ENCODE measurements at places on chromosomes 5 and 9. TPM values are rescaled to one million over a fixed set of nuclear protein-coding genes. Genes with fewer than 3 reads are reported as not detected.

DNA sequence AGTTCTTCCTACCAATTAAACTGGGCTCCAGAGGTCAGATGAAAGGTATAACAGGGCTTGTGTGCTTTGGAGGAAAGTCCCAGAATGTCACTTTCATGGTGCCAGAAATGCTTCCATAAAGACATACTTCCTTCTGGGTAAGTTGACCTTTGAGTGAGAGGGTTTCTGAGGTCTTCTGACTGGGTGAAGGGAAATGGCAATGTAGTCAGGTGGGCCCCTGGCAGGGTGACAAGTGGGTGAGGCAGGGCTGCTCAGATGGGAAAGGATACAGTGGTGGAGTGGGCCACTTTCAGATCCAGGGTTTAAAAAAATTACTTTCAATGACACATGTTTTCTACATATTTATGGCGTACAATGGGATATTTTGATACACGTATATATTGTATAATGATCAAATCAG, 136.5 kb upstream of the PITX1 start:
- DNase-seq: no peak

DNA sequence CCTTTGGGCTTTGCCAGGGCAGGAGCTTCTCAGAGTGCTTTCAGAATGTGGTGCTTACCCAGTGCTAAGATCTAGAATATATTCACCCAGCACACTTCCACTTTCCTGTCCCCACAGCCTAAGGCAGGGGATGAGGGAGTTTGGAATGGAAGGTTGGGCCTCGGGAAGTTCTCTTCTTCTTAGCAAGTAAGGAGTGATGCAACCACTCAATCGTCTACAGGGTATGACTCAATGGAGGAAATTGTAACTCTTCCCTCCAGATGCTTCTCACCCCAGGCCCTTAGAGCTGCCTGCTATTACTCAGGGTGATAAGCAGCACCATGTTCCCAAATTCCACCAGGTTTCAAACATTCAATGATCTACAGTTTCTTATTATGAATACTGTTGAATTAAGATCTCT, 30.8 kb upstream of the AGGF1 start:
- no peak for DNase-seq

GRCh38 chr9:92988215-92988768, 41.0 kb downstream of the FGD3 start:
- DNase-seq: no peak

DNA sequence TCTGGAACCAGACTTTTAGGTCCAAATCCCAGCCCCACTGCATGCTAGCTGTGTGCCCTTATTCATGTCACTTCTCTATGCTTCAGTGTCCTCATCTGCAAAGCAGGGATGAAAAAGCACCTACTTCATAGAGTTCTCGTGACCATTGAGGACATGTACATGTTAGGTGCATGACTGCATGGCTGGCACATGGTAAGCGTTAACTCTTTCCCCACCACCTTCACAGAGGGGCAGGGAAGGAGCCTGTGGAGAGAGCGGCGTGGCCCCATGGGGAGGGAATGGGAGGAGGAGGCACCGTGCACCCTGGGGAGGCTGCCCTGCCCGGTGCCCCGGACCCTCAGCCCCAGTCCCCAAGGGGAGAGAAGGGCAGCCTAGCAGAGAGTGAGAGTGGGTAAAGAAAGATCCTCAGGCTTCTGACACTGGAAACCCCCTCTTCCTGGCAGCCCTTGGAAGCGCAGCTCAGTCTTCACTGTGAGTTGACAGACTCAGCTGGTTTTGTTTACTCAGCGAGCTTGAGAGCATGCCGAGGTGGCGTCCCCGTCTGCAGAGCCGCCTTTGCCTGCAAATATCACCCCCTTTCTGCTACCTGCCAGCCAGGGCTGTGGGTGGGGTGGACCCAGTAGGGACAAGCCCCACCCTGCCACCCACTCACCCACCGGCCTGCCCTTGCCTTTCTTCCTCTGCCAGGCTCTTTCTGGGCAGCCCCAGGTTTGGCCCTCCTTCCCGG, 10.6 kb upstream of the ANGPTL2 start:
- DNase-seq: no peak

GRCh38 chr5:168295574-168296201, 4.2 kb downstream of the WWC1 start:
- DNase-seq: peak; percentile 43

GRCh38 chr9:89465001-89465451, 32.9 kb downstream of the SEMA4D start:
- no peak for DNase-seq

Gene SLC45A2
- total RNA-seq: 0.41 TPM

Gene KIF20A
- total RNA-seq: 4.1 TPM

Gene ALDH1A1
- 1.2 TPM for total RNA-seq

- no peak for DNase-seq
Measured at GRCh38 chr5:78534905-78535200, 113.7 kb downstream of the LHFPL2 start.

Gene INSL4
- not detected for total RNA-seq

GRCh38 chr5:160702311-160702803, 149.7 kb downstream of the ATP10B start:
- no peak for DNase-seq

Gene GEMIN5
- total RNA-seq: 18.8 TPM

- DNase-seq: no peak
Measured at GRCh38 chr5:95102080-95102479, 182.8 kb downstream of the MCTP1 start.

Measured in frontal cortex (tissue), 4 donors.